ENCODE measurements at places on chromosomes 7 and 10.

DNA sequence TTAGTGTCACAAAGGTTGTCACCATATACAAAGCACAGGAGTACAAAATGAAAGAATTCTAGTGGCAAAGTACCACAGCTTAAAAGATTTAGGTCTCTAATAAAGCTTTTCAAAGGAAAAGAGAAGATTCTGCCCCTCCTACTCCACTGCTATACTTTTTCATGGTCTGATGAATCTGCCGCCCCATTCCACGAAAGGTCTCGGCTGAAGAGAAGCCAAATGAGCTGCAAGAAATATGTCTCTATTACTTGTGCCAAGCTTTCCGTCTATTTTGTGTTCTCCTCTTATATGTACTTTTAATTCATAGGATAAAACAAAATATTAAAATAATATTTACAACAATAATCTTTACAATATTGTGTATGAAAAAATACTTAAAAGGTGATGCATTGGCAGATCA is 222.6 kb downstream of the ANK3 start:
- no peak for DNase-seq

GRCh38 chr10:113169853-113170460 is 219.9 kb downstream of the TCF7L2 start:
- no peak for DNase-seq

- no peak for DNase-seq
Observed at GRCh38 chr7:31724696-31725095, 37.7 kb downstream of the PPP1R17 start.

DNA sequence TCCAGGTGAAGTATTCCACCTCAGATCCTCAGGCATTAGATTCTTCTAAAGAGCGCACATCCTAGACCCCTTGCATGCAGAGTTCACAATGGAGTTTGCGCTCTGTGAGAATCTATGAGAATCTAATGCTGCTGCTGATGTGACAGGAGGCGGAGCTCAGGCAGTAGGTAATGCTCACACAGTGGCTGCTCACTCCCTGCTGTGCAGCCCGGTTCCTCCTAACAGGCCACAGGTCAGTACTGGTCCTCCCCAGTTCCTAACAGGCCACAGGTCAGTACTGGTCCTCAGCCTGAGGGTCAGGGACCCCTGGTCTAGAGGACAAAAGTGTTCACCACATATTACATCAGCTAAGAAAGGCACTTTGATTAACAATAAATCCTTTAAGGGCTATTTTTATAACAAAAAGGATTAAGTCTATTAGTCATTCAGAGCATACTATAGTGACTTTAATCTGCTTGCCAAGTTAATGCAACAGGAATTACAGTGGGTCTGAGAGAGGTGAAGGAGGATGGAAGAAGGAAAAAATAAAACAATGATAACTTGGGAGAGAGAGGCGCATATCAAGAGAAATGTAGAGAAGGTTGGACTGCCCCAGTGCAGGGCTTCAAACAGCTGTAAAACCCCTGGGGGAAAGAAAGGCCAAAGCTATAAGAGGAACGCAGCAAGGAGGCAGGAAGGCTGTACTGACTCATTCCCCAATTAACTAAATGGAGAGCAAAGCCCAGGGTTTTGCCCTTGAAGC is 49.2 kb downstream of the CUL2 start:
- DNase-seq = no peak

DNA sequence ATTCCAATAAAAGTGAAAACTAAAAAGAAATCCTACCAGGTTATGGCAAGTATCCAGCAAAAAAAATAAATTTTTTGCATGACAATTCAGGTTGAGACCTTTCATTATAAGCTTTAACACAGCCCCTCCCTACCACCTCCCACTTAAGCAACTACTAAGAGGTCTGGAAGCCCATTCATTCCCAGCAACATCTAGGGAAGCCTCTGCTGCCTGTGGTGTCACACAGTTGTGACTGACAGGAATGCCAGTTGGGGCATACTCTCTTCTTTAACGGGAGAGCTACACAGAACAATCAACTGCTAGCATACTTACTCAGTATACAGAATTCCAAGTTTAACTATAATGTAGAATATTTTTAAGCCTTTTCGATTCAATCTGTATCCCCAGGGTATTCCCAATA is 27.8 kb downstream of the ABI1 start:
- DNase-seq = no peak

DNA sequence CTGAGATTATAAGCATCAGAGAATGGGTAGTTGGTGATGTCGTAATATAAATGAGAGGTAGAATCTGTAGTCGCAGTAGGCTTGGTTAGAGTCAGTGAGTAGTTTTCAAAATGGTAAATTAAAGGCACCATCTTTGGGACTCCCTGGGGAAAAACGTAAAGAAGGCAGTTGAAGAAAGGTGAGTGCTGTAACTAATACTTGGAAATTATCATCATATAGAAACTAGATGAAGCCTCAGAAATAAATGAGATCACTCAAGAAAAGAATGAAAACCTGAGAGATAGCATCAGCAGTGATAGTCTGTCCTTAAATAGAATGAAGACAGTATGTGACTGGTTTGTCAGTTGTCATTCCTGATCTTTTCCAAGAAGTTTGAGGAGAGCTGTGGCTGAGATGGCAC is 23.8 kb downstream of the PALS2 start:
- DNase-seq = no peak

- DNase-seq = no peak
Observed at GRCh38 chr7:21142081-21142480, 285.8 kb upstream of the SP4 start.

- no peak for DNase-seq
Observed at GRCh38 chr7:134044682-134045081, 82.5 kb upstream of the LRGUK start.

DNA sequence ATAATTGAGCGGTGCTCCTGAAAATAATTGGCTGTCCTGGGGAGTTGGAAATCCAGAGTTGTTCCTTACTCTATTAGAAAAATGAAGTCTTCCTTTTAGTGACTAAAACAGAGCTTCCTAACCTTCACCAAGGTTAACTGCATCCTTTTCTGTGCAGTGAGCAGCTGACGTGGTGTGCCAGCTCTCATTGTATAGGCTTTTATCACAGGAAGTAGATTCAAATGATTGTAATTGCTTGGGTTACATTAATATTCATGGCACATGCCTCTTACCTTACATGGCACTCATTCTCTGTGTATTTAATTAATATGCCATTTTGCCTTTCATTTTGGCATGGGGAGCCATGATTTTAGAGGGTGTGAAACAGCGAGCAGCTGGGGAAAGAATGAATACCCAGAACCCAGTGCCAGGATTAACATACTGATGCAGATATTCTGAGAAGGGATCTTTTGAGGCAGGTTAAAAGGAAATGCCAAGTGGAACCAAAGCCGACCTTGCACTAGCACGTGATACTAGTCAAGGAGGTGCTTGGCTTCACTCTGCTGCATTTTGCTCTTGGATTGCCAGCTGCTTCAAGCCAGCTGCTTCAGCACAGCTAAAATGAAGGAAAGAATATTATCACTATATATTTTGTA is 115.3 kb downstream of the ST7 start:
- DNase-seq = no peak

DNA sequence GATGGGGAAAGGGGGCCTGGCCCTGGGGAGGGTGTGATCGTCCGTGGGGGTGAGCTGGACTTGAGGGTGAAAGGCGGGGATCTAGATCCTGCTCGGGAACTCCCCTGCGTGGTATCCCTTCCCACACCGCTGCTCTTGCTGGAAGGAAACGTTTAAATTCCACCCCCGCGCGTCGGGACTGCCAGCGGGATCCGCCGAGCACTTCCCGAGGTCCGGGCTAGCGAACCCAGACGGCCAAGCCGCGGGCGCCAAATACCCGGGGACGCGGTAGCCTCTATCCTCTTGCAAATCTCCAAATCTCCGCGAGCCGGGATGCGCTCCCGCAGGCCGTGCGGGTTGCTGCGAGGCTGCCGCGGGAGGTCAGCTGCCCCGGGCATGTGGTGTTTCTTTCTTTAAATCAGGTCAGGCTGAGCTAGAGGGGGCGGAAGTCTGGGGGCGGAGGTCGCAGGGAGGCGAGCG is 904 bp downstream of the NPTX2 start:
- no peak for DNase-seq

GRCh38 chr7:1987084-1987535 is 245.6 kb downstream of the MAD1L1 start:
- no peak for DNase-seq

DNA sequence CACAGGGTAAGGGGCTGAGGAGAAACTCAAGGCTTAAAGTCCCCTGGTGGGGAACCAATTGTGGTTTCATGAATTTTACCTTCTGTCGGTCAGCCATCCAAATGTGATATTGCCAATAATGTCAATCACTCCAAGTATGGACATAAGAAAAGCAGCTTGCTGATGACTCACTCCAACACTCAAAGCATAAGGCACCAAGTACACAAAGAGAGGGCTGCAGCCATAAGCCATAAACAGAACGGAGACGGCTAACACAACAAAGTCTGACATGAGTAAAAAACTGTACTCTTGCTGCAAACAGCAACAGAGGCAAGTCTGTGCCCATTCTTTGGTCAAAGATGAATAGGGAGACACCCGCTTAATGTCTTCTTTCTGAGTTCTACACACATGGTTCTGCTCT is 24.2 kb downstream of the IFIT5 start:
- no peak for DNase-seq

GRCh38 chr10:69879634-69880257 is 78.0 kb downstream of the COL13A1 start:
- no peak for DNase-seq

GRCh38 chr7:145462463-145462862 is 626.6 kb upstream of the TPK1 start:
- no peak for DNase-seq

DNA sequence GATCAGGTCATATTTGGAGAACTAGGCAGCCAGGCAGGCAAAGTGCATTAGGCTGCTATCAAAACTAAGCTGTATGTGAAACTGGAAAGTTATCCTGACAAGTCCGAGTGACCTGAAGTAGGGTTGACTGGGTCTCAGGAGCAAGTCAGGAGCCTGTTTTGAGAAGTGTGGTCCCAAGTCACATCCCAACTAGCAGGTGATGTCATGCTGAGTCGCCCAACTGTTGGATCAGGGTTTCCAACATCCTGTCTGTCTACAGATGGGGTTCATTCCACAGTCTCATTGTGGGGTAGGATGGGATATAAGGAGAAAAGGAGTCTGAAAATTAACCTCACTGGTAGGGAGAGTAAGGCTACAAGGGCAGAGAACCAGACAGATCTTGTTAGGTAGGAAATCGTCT is 27.0 kb downstream of the SLC26A4 start:
- DNase-seq = no peak

- no peak for DNase-seq
Observed at GRCh38 chr10:129063877-129064276, 403.2 kb upstream of the MGMT start.

GRCh38 chr10:62640411-62640810 is 164.1 kb upstream of the ADO start:
- DNase-seq = no peak

GRCh38 chr10:96512524-96513304 is 1.0 kb downstream of the TLL2 start:
- DNase-seq = no peak

DNA sequence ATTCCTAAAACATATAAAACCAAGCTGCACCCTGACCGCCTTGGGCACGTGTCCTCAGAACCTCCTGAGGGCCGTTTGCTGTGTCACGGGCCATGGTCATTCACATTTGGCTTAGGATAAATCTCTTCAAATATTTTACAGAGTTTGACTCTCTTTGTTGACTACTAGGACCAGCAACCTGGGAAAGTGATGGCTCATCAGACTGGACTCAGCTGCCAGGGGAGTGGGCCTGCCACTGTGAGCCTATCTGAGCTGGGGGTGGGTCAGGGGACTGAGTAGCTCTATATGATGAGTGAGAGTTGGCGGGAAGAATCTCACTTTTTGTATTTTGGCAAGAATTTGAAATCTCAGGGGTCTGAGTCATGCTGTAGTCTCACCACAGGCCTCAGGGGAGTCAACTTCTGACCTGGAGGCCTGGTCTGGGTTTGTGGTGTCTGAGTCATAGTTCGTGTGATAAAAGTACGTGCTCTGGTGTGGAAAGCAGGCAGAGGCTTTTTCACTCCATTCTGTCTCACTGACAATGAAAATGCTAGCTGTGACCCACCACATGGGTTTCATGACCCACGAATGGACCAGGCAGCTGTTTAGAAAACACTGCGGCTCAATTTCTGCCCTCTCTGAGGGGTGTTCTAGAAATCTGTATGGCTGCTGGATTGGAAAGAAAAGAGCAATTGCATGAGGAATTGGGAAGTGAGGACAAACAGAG is 4.2 kb upstream of the UPP1 start:
- DNase-seq = peak; percentile 42

- no peak for DNase-seq
Observed at GRCh38 chr10:34789966-34790506, 25.1 kb downstream of the PARD3 start.

DNA sequence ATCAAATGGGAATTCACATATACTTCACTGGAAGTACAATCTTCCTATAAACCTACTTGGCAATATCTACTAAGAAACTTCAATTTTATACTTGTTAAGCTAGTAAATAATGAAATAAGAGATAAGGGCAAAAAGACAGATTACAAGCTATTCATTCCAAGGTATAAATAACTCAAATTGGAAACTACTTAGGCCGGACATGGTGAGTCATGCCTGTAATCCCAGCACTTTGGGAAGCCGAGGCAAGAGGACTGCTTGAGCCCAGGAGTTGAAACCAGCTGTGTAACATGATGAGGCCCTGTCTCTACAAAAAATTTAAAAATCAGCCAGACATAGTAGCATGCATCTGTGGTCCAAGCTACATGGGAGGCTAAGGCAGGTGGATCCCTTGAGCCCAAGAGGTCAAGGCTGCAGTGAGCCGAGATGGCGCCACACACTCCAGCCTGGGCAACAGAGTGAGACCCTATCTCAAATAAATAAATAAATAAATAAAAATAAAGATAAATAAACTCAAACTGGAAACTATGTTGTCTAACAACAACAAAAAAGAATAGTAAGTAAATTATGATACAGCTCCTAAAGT is 37.6 kb downstream of the ARHGAP21 start:
- no peak for DNase-seq

- no peak for DNase-seq
Observed at GRCh38 chr7:11607686-11608085, 224.3 kb downstream of the THSD7A start.

- DNase-seq = no peak
Observed at GRCh38 chr7:3960050-3960763, 659.2 kb downstream of the SDK1 start.

GRCh38 chr10:126223512-126224067 is 164.7 kb downstream of the ADAM12 start:
- DNase-seq = no peak

- no peak for DNase-seq
Observed at GRCh38 chr7:497946-498655, 21.5 kb downstream of the PDGFA start.

All from activated CD4-positive, CD25-positive, alpha-beta regulatory T cell treated with anti-CD3 and anti-CD28 coated beads, Interleukin-2, amount 50 U/mL, for 16 hours (primary cell).